ENCODE measurements at places on chromosomes 1 and 21. TPM values are rescaled to one million over a fixed set of nuclear protein-coding genes. Genes with fewer than 3 reads are reported as not detected.

DNA sequence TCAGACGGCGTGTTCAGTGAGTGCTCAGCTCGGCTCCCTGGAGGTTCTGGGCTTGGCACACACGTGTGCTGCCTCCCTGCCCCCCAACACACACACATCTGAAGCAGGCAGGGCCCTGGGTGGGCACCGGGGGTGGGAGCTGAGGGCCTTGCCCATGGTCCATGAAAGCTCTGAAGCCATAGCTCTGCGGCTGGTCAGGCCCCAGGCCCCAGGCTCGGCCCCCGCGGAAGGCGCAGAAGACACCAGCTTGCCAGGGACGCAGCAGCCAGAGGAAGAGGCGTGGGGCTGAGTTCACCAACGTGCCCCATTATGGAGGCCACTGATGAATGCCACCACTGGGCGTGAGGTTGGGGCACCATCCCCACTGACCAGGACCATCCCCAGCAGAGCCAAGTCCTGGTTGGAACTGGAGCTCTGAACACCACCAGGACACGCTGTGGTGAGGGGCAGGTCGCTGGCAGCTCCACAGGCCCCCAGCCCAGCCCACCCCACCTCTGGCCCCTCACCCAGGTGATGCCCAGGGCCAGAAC lies 4.2 kb downstream of the AURKAIP1 start:
- H3K36me3 ChIP-seq = no peaks in the 10 kb centered on the region
- no peak overlapping the region for H3K4me3 ChIP-seq
- DNase-seq = no peak
- no peak overlapping the region for H3K27ac ChIP-seq
- peaks cover 19% of the 10 kb centered on the region for H3K4me1 ChIP-seq

ARHGEF16 gene
- 39.3 TPM for total RNA-seq

OR2T2 gene
- 0.28 TPM for total RNA-seq

DNA sequence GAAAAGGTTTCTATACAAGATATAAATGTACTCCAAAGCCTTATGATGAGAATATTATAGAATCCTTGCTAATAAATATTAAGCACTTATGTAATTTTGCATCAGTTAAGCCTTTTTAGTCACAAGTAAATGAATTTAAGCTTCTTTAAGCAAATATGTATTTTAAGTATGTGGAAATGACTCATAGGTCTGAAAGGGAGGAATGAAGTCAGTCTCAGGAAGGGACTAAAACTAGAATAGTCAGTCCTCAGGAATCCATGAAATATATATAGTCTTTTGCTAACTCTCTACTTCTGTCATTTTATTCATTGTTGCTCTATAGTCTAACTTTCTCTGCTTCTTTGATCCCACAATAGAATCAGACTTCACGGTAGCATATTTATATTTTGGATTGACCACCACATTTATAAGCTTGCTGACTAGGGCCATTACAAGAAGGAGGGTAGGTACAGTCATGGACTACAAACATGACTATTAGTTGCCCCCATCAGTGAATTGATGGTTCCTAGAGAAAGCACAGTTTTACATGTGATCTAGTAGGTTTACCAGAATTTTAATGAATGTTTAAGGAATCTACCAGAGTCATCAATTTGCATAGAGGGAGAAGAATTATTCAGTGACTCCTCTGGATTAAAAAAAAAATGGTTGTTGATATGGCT lies 20.2 kb upstream of the RABGGTB start:
- no peak for DNase-seq
- no peak overlapping the region for H3K27ac ChIP-seq
- no peaks in the 10 kb centered on the region for H3K36me3 ChIP-seq
- no peaks in the 10 kb centered on the region for H3K27me3 ChIP-seq
- H3K4me3 ChIP-seq = no peak overlapping the region

Data from kidney (tissue), 22 donors.